Hematopoietic multipotent progenitor cell treated with erythropoietin and hydrocortisone succinate and interleukin-3 and kit ligand, for 6 days (in vitro differentiated cells): ENCODE measurements at places on chromosomes 1 and 21.

DNA sequence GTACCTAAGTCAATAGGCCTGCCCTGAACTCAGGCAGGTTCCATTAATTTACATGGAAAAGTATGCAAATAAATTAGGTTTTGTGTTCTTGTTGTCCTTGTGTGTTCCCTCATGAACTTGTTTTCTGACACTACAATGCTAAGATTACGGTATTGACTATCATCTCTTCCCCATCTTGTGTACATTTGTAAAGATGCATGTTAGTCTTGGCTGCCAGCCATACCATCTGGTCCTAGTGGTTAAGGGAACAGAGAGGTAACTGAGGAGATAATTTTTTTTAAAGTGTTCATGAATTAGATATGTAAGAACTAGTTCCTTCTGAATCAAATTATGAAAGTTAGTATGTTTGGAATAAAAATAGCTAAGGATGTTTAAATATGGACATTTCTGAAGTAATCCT lies 167.6 kb upstream of the ADAMTS5 start:
- no peak for DNase-seq

DNA sequence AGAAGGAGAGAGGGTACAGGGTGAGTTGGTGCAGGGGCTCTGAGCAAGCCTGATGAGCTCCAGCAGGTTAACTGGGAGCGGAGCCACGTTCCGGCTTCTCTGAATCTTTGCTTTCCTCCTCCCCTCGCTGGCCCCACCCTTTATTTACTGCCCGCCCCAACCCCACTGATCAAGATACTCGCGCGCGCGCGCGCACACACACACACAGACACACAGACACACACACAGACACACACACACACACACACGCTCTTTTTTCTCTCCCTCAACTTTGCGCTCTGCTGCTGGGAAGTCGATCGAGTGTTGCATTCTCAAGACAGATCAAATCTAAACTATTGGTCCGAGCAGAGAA lies at the start of gene GRIK1:
Gene GRIK1, minus strand, starts transcription at position 73 of the 352 bp plus-strand sequence.
- DNase-seq, result peak; percentile 5

GRCh38 chr21:46585191-46585953 lies 19.5 kb downstream of the S100B start:
- DNase-seq, result peak; percentile 39

DNA sequence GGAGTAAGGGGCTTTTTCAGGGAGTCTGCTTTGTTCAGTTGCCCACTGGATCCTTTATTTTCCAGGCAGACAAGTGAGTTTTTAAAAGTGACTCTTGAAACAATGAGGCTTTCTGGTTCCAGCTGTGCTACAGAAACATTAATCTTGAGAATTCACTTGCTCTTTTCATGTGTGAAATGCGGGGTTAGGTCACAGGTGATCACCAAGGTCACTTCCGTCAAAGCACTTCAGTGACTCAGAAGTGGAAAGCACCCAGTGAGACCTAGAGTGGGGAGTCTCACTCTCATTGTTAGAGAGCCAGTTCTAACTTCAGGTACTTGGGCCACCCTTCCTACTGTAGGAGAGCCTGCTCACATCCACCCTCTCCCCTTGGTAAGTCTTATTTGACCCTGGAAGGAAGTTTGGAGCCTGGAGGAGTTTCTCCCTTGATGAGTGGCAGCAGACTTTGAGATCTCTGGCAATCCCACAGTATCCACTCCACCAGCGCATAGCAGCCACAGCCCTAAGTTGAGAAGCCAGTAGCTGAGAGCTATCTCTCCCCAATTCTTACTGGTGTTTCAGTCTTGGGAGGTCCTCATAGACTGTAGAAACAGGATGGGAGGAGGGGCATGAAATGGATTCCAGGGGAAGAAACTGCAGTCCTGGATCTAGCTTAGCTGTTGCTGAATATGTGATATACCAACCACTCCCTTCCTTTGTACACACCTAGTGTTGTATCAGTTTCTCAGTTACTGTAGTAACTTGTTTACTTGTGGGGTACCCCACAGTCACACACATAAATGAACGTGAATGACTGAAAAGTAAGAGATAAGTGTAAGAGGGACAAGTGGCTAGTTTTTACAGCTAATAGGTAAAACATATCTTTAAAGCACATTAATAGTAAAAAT lies 3.1 kb downstream of the TACSTD2 start:
- DNase-seq, result no peak

- no peak for DNase-seq
Measured at GRCh38 chr21:21897275-21897883, 899.2 kb downstream of the NCAM2 start.
